ENCODE measurements at places on chromosomes 11 and 22. TPM values are rescaled to one million over a fixed set of nuclear protein-coding genes. Genes with fewer than 3 reads are reported as not detected.

The TMEM191C gene
- total RNA-seq, result not detected

The AGBL2 gene
- 0.12 TPM for total RNA-seq

The KRTAP5-10 gene
- total RNA-seq, result not detected

The TXN2 gene
- total RNA-seq, result 15.6 TPM

The DDX25 gene
- total RNA-seq, result not detected

Measured in H4 (cell line).